GM20000 (cell line): ENCODE measurements at places on chromosomes 12 and 14.

- no peak for DNase-seq
Measured at GRCh38 chr12:5102261-5102789, 58.6 kb downstream of the KCNA5 start.

GRCh38 chr12:3743803-3744202 is 9.1 kb downstream of the CRACR2A start:
- DNase-seq, result peak; percentile 37

DNA sequence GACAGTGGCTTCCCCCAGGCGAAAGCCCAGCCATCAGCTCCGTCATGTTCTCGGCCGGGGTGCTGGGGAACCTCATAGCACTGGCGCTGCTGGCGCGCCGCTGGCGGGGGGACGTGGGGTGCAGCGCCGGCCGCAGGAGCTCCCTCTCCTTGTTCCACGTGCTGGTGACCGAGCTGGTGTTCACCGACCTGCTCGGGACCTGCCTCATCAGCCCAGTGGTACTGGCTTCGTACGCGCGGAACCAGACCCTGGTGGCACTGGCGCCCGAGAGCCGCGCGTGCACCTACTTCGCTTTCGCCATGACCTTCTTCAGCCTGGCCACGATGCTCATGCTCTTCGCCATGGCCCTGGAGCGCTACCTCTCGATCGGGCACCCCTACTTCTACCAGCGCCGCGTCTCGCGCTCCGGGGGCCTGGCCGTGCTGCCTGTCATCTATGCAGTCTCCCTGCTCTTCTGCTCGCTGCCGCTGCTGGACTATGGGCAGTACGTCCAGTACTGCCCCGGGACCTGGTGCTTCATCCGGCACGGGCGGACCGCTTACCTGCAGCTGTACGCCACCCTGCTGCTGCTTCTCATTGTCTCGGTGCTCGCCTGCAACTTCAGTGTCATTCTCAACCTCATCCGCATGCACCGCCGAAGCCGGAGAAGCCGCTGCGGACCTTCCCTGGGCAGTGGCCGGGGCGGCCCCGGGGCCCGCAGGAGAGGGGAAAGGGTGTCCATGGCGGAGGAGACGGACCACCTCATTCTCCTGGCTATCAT is 663 bp downstream of the PTGER2 start:
- peak; percentile 31 for DNase-seq

DNA sequence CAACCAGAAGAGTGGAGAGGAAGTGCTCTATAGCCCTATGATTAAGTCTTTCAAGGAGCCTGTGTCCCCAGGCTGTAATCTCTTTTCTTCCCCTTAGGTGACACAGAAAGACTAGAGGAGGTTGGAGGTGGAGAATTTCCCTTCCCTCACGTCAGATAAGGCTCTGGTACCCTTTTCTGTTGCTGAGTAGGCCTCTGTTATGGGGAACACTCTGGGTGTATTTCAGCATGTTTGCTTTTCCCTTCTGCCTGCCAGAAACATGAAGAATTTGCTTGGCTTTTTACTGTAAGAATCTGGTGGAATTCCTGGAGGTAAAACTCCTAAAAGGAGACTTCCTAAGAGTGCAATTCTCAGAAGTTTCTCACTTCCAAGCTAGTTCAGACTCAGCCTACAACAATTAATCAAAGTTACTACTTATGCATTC is 58.3 kb downstream of the SIX1 start:
- DNase-seq, result no peak

DNA sequence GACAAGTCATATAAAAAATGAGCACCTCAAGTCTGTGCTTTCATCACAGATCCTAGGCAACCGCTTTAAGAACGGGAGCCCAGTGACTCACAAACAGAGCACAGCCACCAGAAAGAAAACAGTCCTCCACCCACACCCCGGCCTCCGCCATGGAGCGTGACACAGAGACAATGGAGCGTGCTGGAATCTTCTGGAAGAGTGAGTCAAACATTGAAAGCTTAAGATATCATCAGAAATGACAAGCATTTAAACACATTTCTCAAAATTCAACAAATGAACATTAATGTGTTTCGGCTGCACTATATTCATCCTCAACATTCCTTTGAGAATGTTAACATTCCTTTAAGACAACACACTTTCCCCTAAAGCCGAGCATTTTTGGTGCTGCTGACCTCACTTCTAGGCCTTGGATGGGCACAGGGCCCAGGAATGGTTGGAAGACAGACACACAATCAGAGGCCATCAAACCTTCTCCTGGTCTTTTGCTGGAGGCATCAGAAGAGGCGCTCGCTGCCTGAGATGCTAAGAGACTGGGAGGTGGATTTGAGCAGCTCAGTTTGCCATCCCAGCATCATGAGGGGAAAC is 23.6 kb upstream of the TMEM132D start:
- DNase-seq, result no peak
